ENCODE measurements at places on chromosomes 1 and 21.

DNA sequence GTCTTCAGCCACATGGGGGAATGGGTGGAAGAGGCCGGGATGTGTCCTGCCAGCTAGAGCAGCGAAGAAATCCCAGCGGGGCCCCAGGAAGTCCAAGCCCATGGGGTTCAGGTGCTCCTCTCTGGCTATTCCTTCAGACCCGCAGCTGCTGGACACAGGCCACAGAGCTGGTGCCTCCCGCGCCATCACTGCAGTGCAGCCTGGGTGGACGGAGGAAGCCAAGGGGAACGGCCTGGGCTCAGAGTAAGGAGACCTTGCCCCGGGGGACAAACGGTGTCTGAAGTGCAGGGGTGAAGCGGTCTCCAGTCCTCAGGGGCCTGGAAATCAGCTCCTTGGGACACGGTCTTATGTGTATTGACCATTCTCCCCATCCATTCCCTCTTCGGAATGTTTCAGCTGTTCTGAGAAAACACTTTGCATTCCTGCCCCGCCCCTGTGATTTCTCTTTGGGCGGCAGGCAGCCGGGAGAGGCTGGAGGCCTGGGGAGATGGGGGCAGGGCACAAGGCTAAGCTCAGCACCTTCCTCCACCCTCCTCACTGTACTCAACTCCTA is 18.4 kb downstream of the MTHFR start:
- no peak for DNase-seq

GRCh38 chr1:35555601-35556477 is 1.4 kb downstream of the KIAA0319L start:
- DNase-seq = no peak

DNA sequence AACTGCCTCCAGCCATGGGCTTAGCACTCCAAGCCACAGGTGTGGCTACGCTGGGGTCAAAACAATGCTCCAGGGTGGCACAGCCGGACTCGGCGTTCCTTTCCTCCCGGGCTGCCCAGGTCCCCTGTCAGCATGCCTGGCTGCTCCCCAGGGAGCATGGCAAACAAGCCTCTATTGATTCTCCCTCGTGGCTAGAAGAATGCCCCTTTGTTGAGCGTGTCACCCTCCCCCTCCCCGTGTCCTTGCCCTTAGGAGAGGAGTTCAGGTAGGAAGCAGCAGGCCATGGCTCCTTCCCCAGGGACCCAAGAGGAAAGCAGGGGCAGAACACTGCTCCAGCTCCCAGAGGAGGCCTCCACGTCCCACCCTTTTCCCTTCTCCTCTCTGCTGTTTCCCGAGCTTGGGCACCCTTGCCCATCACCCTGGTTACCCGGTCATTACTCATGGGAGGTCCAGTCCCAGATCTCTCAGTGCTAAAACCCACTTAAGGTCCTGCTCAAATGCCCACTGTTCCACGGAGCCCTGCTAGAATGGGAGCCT is 57.4 kb upstream of the CITED4 start:
- no peak for DNase-seq

DNA sequence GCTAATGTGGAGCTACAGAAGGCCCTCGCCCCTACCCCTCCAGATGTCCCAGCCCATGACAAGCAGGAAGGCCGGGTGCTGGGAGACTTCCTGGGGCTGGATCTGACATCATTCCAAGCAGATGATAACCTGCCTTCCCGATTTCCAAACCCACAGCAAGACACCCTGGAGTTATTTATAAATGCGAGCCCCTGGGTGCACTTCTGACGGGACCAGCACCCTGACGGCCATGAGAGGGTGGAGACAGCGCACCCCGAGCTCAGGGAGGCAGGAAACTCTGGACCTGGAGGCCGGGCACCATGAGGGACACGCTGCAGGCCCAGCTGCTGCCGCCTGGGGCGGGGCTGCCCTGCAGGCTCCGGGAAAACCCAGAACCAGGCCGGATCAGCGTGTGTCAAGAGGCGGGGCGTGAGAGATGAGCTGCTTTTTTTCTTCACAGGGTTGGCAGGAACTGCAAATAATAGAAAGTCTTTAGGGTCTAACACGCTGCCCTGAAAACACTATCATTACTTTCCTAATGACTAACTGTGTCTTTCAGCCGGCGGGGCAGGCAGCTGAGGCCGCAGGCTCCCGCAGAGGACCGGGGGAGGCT is 2.5 kb upstream of the PCBP3 start:
- DNase-seq = no peak

- no peak for DNase-seq
Measured at GRCh38 chr1:15479654-15480347, 3.9 kb downstream of the CELA2B start.

GRCh38 chr1:167471568-167471967 is 46.8 kb downstream of the CD247 start:
- DNase-seq = no peak

DNA sequence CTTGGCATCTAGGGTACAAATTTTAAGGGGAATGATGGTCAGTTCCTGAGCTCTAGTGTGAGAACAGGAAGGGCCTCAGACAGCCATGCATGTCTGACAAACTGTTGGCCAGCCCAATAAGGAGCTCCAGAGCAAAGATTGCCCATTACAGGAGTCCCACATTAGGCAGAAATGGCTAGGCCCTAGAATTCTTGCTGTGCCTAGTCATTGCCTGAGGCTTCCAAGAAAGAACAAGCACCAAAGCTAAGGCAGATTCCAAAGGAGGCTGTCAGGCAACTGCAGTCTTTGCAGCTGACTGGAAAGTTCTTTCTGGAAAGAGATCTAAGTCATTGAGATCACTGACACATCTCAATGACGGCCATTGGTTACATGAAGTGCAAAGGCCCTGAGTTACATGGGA is 3.9 kb upstream of the STIL start:
- DNase-seq = no peak

DNA sequence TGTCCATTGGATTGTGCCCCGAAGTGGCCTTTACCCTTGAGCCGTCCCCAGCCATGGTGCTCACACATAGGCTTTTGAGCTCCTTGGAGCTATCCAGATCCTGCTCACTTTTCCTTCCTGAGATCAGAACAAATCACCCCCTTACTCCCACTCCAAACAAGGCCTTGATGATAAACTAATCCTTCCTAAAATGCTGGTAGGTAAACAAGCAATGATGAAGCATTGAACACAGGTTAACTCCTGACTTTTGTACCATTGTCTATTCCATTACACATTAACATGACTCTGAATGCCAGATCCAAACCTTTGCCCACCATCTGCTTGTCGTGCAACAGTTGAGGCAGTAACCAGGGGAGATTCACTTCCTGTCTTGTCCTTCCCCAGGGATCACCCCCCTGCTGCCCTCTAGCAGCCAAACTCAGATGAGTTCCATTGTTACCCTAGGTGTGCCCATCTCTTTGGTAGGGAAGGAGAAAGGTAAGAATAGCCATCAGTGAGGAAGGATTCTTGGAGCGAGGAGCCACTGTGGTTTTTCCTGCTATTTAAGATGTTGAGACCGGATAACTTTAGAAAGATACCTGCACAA is 79.5 kb upstream of the DNAJC6 start:
- no peak for DNase-seq

GRCh38 chr21:36478207-36478701 is 1.7 kb downstream of the CLDN14 start:
- no peak for DNase-seq

GRCh38 chr21:39079617-39080016 is 103.6 kb downstream of the PSMG1 start:
- peak; percentile 94 for DNase-seq

- no peak for DNase-seq
Measured at GRCh38 chr1:58699011-58699762, 675 bp downstream of the MYSM1 start.

DNA sequence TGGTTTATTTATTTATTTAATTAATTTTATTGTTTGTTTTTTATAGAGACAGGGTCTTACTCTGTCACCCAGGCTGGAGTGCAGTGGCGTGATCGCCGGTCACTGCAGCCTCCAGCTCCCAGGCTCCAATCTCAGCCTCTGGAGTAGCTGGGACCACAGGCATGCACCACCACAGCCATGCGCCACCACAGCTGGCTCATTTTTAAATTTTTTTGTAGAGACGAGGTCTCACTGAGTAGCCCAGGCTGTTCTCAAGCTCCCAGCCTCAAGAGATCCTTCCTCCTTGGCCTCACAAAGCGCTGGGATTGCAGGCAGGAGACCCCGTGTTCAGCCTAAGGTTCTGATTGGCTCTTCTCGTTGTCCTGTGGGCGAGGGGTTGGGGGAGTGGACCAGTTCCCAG is 22.1 kb downstream of the UMODL1 start:
- no peak for DNase-seq

DNA sequence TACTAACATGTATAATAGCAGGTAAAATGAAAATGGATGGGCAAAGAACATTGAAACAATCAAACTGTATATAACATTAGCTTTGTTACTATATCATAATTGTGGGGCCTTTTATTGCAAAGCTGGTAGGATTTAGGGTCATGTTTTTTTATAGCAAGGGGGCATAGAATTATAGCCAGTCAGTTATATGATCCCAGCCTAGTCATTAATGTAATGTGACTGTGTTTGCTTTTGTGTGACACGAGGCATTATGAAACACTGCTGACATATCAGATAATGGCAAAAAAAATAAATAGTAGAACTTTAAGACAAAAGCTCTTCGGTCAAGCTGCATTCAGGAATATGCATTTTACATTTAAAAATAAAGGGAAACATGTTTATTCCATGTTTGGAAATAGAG is 81.3 kb upstream of the ZNF281 start:
- DNase-seq = no peak

DNA sequence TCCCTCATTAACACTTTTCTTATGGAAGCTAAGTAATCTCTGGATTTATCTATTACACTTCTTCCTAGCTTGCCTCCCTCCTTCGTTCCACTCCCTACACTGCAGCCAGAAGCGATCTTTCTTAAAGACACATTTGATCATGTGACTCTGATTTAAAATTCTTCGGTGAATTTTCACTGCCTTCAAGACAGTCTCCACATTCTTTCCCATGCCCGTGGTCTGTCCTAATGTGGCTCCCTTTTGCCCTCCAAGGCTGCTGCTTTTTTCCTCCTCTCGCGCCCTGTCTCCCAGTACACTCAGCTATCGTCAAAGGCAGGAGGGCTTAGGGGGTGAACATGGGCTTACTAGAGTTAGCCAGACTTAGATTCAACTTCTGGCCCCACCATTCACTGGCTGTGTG is 64.4 kb downstream of the SDCCAG8 start:
- no peak for DNase-seq

DNA sequence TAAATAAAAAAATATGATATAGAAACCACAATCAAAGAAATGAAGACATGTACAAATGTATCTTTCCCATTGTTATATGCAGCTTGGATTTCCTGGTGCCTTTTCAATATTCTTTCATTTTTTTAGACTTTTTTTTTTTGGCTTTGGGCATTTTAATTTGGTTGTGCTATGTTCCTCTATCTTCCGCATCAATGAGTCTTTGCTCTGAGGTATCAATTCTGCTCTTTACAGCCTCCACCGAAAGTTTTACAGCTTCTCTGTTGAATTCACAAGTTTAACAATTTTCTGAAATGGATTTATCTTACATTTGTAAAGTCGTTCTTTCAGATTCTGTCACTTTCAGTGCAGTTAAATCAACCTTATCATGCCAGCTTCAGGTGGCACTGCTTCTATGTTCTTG is 50.5 kb downstream of the OMA1 start:
- DNase-seq = no peak

- no peak for DNase-seq
Measured at GRCh38 chr1:3577711-3578432, 33.4 kb downstream of the MEGF6 start.

GRCh38 chr1:34884961-34885360 is 25.4 kb upstream of the SMIM12 start:
- no peak for DNase-seq

- DNase-seq = no peak
Measured at GRCh38 chr1:63428815-63429214, 61.4 kb downstream of the ALG6 start.

GRCh38 chr1:92853299-92853698 is 21.5 kb downstream of the RPL5 start:
- no peak for DNase-seq

GRCh38 chr1:85220756-85221201 is 20.0 kb upstream of the SYDE2 start:
- DNase-seq = no peak

DNA sequence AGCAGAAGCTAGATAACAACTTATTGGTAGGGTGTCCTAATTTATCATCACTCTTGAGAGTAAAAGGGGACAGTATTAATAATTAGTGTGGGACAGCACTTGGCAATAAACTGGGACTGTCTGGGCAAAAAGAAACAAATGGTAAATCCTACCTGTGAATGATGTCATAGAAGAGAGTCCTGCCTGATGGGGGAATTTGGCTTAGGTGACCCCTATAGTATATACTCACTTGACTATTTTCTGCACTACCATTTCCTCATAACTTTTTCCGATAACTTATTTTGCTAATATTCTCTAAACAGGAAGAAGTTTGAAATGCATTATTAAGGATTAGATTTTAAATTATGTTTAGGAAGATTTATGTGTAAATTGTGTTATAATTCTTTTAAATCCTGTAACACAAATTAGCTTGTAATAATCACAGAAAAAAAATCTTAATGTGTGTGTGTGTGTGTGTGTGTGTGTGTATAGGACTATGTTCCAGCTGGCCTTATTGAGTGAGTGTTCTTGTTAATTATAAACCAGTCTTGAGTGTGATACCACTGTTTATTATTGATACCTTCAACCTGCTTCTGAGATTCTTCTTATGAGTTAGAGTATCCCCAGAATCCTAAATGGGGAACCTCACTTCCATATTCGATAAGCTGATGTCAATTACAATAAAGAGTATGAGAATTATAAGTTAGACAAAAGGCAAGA is 144.2 kb upstream of the C1orf105 start:
- DNase-seq = no peak

DNA sequence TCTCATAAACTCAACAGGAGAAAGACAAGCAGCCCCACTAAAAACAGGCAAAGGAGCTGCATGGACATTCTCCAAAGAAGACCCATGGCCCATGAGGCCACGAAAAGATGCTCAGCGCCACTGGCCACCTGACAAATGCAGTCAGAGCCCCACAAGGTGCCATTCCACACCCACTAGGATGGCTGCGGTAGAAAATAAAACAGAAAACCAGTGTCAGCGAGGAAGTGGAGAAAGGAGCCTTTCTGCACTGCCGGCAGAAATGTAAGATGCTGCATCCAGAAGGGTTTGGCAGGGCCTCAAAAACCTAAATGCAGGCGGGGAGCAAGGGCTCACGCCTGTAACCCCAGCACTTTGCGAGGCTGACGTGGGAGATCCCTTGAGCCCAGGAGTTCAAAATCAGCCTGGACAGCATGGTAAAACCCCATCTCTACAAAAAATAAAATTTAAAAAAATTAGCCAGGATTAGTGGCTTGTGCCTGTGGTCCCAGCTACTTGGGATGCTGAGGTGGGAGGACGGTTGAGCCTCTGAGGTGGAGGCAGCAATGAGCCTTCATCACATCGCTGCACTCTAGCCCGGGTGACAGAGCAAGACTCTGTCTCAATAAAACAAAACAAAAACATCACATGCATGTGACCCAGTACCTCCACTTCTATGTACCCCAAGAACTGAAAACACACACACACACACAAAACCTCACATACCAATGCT is 4.2 kb downstream of the WNT9A start:
- no peak for DNase-seq

GRCh38 chr1:23524716-23525401 is 6.2 kb downstream of the E2F2 start:
- DNase-seq = no peak

GRCh38 chr1:117112047-117112717 is 9.4 kb downstream of the TRIM45 start:
- DNase-seq = no peak

- no peak for DNase-seq
Measured at GRCh38 chr1:21280011-21280471, 10.2 kb downstream of the ECE1 start.

All from lower leg skin (tissue), 4 donors.